A172 (cell line): ENCODE measurements at places on chromosomes 3 and 15.

DNA sequence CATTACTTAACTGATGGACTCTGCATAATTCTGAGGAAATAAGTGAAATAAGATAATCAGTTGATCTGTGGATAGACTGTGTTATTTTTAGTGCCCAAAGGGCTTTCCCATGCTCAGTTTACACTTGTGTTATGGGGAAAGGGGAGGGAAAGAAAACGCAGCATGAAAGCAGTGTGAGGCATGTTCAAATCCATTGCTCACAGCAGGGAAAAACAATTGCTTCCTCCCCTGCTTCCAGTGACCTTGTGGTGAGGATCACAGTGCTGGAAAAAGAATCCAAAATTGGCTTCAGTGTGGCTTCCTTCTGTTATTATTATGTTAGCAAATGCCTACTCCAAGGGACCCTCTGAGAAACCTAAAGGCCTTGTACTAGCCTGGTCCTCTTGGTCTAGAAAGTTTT lies 285.1 kb upstream of the CDIN1 start:
- DNase-seq: no peak

- DNase-seq: no peak
These were observed 17.1 kb upstream of the DCBLD2 start for GRCh38 chr3:98918586-98918985.

DNA sequence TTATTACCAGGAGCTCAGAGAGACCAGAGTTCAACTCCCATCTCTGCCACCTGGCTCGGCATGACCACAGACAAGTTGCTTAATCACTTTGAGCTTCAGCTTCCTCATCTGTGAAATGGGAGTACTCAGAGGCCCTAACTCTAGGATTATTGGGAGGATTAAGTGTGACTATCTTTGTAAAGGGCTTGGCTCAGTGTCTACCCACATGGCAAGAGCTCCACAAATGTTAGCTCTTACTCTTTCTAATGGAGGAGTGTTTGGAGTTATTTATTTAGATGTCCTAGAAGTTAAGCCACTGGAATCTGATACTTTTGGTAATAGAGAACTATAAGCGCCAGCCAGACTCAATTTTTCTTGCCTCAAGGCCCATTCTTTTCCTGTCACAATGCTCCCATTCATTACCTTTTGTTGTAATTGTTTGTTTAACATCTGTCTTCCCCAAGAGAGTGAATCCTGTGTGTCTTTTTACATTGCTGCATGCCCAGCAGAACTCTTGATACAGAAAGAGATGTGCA lies 12.3 kb upstream of the LMCD1 start:
- no peak for DNase-seq

GRCh38 chr3:122589297-122589696 lies 11.8 kb downstream of the PARP15 start:
- DNase-seq: no peak

- no peak for DNase-seq
These were observed 19.0 kb upstream of the PRICKLE2 start for GRCh38 chr3:64244011-64244942.

- DNase-seq: no peak
These were observed 365.0 kb upstream of the EPHA6 start for GRCh38 chr3:96449346-96449745.

GRCh38 chr15:46343196-46343935 lies 708.5 kb downstream of the SQOR start:
- no peak for DNase-seq

GRCh38 chr15:47711655-47712054 lies 5.7 kb upstream of the SEMA6D start:
- DNase-seq: peak; percentile 10

GRCh38 chr3:12135029-12135657 lies 23.6 kb downstream of the TIMP4 start:
- DNase-seq: peak; percentile 61

DNA sequence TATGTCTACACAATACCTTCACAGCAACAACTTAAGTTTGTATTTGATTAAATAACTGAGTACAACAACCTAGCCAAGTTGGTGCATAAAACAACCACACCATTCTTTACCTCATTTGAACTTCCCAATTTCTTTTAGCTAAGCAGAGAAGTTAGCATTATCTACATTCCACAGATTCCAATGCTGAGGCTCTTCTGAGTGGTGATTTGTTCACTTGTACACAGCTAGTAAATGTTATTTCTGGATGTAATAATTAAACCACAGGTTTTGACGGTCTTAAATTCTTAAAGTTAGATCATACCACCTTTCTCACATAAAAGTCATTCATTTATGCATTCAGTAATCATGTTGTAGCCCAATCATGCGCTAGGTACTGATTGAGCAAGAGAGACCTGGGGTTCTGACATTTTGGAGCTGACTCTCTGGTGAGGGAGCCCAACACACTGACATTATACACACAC lies 102.5 kb downstream of the SST start:
- peak; percentile 90 for DNase-seq

DNA sequence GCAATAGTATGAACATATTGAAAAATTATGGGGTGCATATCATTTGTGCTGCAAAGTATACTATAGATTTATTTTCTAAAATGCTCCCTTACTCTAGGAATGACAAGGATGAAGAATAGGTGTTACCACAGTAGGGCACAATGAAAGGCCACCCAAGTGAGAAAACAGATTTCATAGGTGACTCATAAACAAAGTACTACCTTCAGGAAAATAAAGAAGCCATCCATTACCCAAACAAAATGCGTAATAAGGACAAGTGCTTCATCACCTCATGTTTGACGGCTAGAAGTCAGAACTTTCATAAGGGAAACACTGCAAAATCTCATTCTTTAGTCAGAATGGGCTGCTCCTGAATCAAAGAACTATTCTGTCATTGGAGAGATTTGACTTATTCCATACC lies 116.6 kb downstream of the MFSD1 start:
- DNase-seq: peak; percentile 12

DNA sequence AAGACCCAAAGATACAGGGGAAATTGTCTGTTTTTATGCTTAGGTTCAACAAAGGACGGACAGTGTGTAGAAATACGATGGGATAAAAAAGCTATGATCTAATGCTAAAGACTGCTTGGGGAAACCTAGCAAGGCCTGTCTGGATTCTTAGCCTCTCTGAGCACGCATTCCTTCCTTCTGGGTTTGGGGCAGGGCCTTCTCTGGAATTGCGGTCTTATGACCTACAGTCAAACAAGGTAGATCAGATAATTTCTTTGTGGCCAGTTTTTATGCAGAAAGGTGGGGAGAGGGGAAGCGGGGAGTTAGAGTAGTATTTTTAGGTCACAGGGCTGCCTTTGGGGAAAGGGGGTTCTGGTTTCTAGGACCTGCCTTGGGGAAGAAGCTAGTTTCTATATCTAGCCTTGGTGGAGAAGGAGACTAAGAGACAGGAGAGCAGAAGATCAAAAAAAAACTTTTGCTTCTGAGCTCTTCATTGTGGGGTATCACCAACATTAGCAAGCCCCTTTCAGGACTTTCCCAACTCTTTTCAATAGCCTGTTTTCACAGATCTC lies 39.1 kb upstream of the LIPC start:
- DNase-seq: no peak

- no peak for DNase-seq
These were observed 100.8 kb upstream of the SOX2 start for GRCh38 chr3:181610973-181611265.

GRCh38 chr3:186882881-186883685 lies 40.6 kb downstream of the ADIPOQ start:
- DNase-seq: peak; percentile 94

DNA sequence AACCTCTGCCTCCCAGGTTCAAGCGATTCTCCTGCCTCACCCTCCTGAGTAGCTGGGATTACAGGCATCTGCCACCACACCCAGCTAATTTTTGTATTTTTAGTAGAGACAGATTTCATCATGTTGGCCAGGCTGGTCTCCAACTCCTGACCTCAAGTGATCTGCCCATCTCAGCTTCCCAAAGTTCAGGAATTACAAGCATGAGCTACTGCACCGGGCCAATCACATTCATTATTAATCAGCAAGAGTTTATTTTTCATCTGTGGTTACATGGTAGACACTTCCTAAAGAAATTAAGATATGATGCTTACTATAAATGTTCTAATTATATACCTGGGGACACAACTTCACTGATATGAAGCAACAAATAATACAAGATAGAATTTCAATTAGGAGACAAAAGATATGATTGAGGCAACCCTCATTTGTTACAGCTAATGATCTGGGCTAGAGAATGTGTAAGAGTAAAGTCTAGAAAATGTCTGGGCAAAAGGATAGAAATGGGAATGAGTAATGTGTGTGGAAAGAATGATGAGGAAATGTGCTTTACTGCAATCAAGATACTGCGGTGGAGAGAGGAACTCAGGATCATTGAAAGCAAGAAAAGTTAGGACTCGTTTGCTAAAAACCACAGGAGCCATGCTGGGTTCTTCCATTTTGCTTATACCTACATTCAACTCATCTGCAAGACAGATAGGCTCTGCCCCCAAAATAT lies 366.8 kb downstream of the ZIC1 start:
- DNase-seq: no peak

DNA sequence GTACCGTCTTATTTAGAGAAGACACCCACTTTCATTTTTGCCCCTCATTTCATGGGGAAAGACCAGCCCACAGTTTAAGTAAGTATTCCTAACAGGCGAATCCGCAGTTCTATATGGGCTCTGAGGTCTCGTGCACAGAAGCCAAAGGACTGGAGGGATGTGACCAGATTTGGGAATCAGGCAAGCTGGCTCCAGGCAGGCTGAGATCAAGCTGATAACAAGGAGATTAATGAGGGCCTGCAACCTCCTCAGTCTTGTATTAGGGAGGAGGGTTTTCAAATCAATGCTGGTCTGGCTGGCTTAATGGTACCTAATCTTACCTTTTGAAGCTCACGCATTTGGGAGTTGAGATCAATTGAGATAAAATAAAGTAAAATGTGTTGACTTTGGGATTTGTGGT lies 15.3 kb downstream of the ST8SIA2 start:
- no peak for DNase-seq

DNA sequence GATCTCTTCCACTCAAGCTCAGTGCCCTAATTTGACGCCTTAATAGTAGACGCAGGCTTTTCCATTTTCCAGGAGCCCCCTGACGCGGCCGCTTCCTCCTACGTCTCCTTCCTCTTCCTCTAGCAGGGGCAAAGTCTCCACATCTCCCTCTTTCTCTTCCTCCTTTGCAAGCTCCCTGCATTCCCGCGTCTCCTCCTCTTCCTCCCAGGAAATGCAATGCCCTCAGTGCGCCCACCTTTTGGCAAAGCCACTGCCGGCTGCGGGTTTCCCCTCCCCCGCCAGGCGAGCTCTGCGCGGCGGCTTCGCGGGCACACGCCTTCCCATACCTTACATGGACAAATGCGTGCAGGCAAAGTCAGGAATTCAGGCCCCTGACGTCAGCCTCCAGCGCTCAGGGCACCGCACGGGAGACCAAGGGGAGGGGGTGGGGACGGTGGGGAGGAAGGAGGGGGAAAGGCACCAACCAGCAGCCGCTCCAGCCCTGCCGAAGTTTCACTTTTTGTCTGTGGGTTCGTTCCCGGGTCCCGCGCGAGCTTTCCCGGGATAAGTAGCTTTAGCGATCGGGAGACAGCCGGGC lies 432 bp upstream of the LPP start:
- DNase-seq: peak; percentile 86

DNA sequence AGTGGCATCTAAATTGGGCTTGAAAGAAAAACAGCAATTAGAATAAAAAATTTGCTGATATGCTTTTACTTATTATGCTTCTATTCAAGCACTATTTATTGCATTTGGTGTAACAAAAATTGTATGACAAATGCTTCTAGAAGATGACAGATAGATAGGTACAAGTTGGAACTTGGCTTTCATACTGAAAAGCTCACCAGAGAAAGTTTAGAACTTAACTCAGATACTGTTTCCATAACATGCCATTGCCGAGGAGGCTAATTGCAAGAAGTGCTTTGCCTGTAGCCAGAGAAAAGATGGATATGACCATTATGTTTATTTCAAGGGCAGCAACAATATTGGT lies 123.8 kb downstream of the NFKBIZ start:
- no peak for DNase-seq

DNA sequence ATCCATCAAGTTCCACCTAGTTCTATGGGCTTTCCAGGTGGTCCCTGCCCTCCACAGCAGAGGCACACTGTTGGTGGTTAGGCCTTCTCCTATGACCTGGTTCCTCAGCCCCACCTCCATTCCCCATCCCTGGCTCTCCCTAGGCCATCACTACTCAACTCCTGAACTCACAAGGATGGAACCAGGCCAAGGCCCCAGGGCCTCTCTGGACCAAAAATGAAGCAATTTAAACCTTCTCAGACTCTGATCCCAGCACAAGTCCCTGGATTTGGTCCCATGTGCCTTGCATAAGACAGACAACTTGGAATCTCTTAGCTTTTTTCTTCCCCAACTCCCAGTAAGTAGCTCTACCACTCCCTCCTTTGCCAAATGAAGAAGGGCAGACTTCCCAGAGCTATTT lies 14.4 kb upstream of the ACAN start:
- no peak for DNase-seq

GRCh38 chr3:55968331-55968730 lies 481.2 kb upstream of the WNT5A start:
- DNase-seq: peak; percentile 59

DNA sequence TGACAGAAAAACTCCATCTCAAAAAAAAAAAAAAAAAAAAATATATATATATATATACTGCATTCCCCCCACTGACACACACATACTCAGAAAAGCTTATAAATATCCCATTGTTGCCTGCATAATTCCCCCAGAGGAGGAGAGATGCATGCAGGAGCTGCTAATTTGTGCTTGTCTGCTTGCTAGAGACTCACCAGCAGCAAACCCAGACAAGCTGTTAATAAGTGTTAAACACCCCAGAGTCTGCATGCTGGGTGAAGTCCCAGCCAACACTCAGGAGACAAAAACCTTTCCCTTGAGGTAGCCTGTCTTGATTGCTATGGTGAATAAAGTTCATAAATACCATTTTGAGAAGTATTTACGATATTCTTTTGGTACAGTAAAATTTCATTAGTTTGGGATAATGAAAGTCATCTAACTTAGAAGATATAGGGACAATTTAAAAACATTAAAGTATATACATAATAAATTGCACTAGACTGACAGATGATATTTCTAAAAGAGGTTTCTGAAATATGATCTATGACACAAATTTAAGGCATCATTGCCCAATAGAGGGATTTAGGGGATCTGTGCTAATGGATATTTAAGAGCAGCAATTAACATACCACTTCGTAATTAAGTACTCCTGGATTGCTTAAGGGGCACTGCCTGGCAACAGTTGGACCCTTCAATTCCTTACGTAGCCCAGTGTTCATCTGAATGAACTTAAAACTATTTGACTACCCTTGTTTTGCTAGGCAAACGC lies 400.0 kb upstream of the C2CD4B start:
- no peak for DNase-seq

GRCh38 chr15:56211960-56212550 lies 31.6 kb downstream of the RFX7 start:
- no peak for DNase-seq

- no peak for DNase-seq
These were observed 117.9 kb downstream of the MEGF11 start for GRCh38 chr15:66135664-66136063.

DNA sequence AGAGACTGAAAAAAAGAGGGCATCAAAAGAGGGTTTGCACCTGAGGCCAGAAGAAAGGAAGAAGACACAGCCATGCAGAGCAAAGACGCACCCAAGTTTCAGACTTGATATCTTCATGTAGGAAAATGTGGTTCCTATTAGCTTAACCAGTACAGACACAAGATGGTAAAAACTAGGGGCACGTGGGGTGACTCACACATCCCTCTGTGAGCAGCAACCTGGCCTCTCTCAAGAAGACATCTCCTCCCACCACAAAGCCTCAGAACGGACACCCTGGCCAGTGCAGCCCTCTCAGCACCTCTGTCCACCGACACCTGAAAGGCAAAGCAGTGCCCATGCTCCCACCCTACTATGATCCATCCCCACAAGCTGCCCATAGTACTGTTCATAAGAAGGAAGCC lies 33.3 kb downstream of the GLB1 start:
- peak; percentile 42 for DNase-seq
